ENCODE measurements at places on chromosomes 2 and 18.

DNA sequence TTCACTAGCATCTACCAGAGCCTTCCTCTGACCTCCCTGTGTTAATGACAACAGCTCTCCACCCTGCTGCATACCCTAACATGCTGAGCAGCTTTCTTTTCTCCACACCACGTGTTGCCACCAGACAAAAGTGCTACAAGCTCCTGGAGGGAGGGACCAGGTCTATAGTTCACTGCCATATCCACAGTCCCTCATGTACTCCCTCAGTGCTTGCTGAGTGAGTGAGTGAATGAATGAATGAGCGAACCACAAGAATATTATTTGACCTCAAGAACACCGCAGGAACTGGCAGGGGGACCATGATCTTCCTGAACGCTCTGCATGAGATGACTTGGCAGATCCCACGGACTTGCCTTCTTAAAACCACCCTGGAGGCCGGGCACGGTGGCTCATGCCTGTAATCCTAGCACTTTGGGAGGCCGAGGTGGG lies 47.4 kb upstream of the CAB39 start:
- DNase-seq = peak; percentile 70

GRCh38 chr2:172671501-172671900 lies 64.1 kb upstream of the RAPGEF4 start:
- no peak for DNase-seq

- DNase-seq = no peak
Observed at GRCh38 chr2:138948070-138948539, 167.9 kb upstream of the NXPH2 start.

DNA sequence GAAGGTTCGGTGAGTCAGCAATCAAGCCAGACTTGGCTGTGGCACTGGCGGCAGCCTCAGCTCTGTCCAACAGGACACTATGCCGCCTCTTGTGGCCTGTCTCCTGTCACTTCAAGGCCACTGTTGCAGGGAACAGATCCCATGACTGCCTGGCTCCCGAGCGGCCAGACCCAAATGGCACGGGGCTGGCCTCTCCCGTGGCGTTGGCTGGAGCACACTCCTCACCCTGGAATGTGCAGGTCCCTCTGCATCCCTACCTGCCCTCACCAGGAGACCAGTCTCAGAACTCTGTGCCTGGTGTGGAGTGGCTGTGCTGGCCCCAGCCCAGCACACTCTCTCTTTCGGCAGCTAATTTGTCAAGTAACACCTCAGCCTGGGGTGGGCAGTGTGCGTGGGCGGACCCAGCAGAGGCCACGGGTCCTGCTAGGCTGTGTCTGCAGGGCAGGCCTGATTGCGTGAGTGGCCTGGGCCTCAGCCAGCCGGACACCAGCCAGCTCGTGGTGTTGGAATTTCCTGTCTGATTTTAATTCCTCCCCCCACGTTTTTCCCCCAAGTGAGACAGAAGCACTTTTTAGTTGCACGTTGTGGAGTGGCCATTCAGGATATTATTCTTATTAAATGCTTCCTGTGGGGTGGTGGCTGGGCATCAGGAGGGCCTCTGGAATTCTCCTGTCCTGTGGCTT lies 179.3 kb downstream of the GLI2 start:
- DNase-seq = no peak

DNA sequence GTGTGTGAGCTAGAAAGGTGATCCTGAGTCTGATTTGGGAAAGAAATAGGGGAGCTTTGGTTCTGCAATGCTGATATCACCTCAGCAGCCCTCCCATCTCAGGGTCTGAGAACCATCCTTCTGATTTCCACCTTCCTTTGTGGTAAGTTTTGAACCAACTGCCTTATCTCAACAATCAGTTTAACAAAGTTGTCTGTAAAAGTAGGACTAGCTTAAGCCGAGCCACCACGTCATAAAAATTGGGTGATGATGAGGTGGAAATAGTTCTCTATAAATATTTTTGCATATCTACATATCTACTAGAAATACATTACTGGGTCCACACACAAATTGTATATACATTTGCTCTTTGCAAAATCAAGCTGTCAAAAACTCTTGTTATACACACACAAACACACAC lies 1.1 kb downstream of the SULT1C4 start:
- DNase-seq = no peak

DNA sequence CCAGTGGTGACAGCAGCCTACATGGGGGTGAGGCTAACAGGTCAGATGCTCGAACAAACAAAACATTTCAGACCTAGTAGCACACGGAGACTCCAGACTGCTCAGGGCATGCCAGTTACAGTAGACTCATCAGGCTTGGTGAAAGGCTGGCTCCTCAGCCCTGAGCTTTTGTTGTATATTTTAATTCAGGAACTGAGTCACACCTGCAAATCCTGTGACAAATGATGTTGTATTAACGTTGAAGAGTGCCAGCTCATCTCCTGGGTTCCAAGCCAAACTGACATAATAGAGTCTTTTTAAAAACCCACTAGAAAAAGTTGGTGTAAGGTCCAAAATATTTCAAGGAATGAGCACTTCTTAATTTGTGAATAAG lies 65.3 kb downstream of the C1D start:
- no peak for DNase-seq

- no peak for DNase-seq
Observed at GRCh38 chr2:50851886-50852285, 180.0 kb downstream of the NRXN1 start.

DNA sequence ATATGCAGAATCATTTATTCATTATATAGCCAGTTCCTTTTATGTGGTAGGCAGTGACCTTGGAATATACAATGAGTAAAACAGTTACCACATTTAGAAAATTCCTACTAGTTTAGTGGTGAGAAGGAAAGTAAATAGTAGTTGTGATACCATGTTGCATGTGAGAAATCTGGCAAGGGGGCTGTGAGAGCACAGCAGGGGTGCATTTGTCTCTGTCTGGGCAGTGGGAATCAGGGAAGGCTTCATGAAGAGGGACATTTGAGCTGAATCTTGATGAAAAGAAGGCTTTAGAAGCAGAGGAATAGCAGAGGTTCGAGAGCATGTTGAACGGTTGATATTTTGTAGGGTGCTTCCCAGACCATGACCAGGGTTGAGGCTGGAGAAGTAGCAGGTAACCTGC lies 78.7 kb downstream of the RAB3GAP1 start:
- DNase-seq = no peak

DNA sequence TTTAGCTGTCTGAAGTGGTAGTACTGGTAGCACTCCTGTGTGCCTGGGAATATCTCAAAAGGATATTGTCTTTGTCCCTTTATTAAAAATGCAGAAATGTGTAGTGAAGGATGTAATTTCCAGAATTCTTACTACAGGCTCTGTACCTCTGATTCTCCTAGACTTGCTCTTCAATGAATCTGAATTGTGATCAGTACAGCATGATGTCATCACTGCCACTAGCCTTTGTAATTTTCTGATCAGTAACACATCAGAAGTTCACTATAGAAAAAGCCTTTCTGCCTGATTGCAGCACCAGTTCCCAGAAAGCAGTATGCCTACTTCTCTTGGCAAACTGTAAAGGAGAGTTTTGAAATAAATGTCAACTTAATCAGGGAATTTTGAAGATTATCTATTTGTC lies 29.2 kb upstream of the OTOF start:
- no peak for DNase-seq

GRCh38 chr2:193528458-193528857 lies 1333.7 kb upstream of the TMEFF2 start:
- DNase-seq = no peak

GRCh38 chr18:78330766-78331165 lies 648.9 kb upstream of the SALL3 start:
- DNase-seq = no peak

- no peak for DNase-seq
Observed at GRCh38 chr2:68414452-68414851, 49.4 kb downstream of the PLEK start.

DNA sequence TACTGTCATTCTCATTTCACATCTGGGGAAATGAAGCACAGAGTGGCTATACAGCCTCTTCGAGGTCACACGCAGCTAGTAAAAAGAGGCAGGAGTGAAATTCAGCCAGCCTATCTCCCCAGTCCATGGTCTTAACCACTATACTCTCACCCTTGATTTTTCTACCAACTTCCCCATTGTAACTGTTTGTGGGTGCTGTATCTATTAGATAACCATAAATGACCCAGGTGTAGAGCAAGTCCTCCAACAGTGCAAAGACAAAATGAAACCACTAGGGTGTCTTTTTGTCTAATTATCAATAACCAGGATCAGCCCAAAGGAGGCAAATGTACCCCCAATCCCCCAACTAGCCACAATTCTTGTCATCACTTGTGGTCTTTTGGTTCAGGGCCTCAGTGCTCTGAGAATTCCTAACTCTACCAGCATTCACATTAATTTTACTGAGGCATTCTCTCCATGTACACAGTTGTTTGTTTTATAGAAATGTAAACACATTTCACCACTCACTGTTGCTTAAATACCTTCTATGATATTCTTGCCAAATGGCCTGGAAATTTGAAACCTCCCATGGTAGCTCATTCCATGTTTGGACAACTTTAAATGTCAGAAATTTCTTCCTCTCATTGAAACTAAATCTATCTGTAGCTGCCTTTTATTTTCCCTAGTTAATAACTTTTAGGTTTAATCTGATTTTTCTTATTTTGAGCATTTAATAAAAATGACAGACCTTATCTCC lies 58.7 kb downstream of the SLC40A1 start:
- DNase-seq = peak; percentile 94

DNA sequence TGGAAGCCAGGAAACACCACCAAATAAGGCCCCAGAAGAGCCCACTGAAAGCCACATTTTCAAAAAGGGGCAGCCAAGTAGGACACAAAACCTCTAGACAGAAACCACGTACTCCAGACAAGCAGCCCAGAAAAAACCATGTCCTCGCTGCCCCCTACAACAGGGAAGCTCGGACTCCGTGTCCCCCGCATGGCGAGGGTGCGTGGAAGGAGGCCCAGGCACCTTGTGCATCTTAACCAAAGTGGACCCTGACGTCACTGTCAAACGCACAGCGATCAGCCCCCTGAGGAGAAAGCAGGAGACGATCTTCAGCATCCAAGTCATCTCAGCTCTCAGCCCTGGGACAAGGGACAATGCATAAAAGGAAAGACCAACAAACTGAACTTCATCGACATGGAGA lies 168.4 kb downstream of the EIPR1 start:
- DNase-seq = no peak

- peak; percentile 24 for DNase-seq
Observed at GRCh38 chr2:96921561-96922319, 51.9 kb upstream of the SEMA4C start.

DNA sequence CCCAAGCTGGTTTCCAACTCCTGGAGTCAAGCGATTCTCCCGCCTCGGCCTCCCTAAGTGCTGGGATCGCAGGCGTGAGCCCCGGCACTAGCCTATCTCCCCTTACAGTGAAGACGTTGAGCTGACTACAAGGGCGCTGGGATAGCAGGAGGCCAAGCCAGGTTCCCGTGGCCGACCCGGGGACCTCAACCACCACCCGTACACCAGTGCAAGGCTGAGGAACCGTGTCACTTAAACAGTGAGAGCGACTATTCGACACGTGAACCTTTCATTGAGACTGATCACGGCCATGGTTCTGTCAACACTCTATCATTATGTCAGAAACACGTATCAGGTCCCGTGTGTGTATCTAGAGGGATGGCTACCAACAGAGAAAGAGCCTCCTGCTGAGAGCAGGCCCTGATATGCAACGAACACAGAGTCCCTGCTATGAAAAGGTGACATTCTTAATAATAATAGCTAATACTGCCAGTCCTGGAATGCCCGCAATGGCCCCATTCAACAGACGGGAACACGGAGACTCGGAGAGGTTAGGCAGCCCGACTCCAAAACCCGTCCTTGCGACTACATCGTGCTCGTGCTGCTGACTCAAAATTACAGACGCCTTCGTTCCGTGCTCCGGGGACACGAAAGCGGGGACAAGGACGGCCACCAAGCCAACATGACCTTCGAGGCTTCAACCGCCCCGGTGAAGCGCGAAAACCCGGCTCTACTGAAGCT lies 833 bp downstream of the AFG3L2 start:
- peak; percentile 49 for DNase-seq

GRCh38 chr18:55096263-55096951 lies 137.1 kb upstream of the CCDC68 start:
- peak; percentile 57 for DNase-seq

DNA sequence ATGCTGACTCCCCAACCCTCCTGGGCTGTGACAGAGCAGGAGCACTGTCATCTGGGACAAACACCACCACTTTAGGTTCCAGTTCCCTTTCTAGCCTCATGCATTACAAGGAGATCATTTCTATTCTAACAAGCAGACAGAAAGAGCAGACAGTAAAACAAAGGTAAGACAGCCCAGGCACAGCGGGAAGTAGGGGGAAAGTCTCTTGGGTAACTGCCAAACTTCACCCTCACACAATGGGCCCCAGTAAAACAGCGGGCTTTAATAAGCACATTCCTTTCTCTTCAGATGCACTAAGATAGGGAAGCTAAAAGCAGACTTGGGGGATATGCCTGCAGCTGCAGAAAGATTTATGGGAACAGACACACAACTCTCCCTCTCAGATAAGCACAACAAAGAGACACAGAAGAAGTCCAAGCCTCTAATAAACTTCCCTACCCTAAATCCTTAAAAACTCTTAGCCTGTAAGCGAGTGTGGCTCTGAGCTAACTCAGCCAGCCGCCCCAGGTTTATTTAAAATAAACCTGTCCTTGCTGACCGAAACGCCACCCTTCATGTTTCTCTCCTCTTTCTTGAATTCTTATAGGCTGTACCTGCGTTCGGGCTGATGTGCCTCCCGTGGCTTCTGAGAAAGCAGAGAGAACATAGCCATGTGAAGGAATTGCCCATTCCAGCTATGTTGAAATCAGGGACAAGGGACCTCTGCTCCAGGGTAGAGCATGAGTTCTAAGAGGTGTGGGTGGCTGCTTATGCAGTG lies 726.8 kb upstream of the DDX18 start:
- no peak for DNase-seq

- no peak for DNase-seq
Observed at GRCh38 chr18:61402726-61403125, 69.5 kb downstream of the CDH20 start.

- DNase-seq = peak; percentile 45
Observed at GRCh38 chr2:23199115-23199918, 185.7 kb upstream of the KLHL29 start.

- no peak for DNase-seq
Observed at GRCh38 chr2:234747032-234747431, 204.8 kb upstream of the SH3BP4 start.

DNA sequence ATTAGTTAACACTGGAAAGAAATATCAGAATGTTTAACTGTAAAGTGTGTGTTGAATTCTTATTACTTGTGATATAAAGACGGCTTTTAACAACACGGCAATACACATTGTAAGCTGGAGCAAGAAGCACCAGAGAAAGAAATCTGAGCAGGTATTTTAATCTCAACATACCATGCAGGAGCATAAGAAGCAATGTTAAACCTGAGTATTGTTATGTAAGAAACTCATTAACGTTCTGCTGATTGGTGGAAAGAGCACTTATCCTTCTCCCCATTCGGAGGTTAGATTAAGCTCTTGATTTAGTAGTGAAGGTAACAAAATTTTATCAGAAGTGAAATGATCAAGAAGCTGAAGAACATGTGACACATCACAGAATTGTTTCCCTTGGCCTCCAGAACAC lies 107.4 kb downstream of the EPC2 start:
- no peak for DNase-seq
